ENCODE measurements at places on chromosomes 16 and 17. TPM values are rescaled to one million over a fixed set of nuclear protein-coding genes. Genes with fewer than 3 reads are reported as not detected.
A peak's percentile ranks its signal among the peaks of the same experiment; 100 is the strongest.

Gene SGF29
- total RNA-seq = 52.9 TPM

Gene CLEC18B
- total RNA-seq = 1.6 TPM

Gene C17orf67
- 10.0 TPM for total RNA-seq

Gene EPN3
- not detected for total RNA-seq

Gene ELMO3
- 9.6 TPM for total RNA-seq

Gene FN3K
- 1.8 TPM for total RNA-seq

Gene FASN
- 35.6 TPM for total RNA-seq

Gene PRAC1
- total RNA-seq = not detected

DNA sequence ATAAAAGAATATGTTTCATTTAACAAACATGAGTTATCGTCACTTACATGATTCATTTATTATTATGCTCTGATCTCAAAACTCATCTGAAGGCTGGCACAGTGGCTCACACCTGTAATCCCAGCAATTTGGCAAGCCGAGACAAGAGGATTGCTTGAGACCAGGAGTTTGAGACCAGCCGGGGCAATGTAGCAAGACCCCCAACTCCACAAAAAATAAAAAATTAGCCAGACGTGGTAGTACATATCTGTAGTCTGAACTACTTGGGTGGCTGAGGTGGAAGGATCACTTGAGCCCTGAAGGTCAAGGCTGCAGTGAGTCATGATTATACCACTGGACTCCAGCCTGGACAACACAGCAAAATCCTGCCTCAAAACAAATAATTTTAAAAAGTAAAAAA lies 16.0 kb downstream of the APPBP2 start:
- no peak overlapping the region for H3K4me3 ChIP-seq
- no peaks in the 10 kb centered on the region for H3K27me3 ChIP-seq
- peaks cover 6% of the 10 kb centered on the region for H3K36me3 ChIP-seq
- DNase-seq = no peak
- no peak overlapping the region for H3K27ac ChIP-seq

DNA sequence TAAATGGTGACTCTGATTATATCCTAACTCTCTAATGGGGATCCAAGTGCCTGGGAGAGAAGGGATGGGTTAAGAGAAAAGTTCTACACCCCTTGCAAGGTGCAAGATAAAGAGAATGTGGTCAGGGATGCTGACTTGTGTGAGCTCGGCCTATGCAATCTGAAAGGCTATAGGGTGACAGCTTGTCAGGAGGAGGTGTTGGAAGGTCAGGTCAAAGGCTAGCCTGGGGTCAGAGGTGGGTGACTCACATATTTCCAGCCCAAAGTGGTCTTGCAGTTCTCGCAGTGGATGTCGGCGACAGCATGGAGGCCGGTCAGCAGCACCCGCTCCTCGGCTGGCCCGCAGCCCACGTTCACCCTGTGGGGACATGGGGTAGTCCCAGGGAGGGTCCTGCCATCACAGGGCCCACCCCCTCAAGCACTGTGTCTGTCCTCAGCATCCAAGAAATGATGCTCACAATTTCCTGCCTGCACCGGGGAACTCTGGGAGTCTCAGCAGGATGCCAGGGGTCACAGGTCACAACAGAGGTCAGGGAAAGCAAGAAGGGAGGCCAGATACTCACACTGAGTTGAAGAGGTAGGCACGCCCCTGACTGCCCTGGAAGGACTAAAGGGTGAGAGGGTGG lies 1.4 kb downstream of the YPEL3 start:
- peak overlapping the region; percentile 92 for H3K27ac ChIP-seq
- H3K4me1 ChIP-seq = peaks cover 63% of the 10 kb centered on the region
- no peak for DNase-seq
- peaks cover 20% of the 10 kb centered on the region for H3K36me3 ChIP-seq
- peak overlapping the region; percentile 79 for H3K4me3 ChIP-seq
- no peaks in the 10 kb centered on the region for H3K27me3 ChIP-seq

- no peaks in the 10 kb centered on the region for H3K36me3 ChIP-seq
- H3K27me3 ChIP-seq = no peaks in the 10 kb centered on the region
- no peak overlapping the region for H3K27ac ChIP-seq
- H3K4me1 ChIP-seq = no peaks in the 10 kb centered on the region
- H3K4me3 ChIP-seq = no peak overlapping the region
- DNase-seq = no peak
Observed at GRCh38 chr16:66079671-66080334, 286.7 kb upstream of the CDH5 start.

- H3K4me3 ChIP-seq = no peak overlapping the region
- H3K4me1 ChIP-seq = no peaks in the 10 kb centered on the region
- DNase-seq = no peak
Observed at GRCh38 chr16:47057630-47057993, 84.1 kb upstream of the DNAJA2 start.

DNA sequence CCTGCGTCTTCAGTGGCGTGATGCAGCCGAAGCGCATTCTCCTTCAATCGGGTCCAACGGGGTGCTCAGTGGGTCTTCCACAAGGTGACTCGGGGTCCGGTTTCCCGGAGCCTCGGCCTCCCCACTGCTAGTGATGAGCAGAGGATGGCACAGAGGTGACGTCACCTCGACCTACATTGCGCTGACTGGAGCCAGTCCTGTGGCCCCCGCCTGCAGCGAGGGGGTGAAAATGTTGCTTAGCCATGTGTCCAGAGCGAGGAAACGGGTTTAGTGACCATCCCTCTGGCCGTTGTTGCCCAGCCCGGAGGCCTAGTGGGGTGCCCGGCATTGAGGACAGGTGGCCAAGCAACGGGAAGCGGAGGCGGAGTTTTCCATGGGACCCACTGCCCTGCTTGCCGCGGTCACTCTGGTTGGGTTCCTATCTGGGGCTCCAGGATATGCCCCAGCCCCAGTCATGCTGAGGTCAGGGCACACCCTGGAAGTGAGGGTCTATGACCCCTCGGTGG lies 190.6 kb upstream of the CIBAR2 start:
- peaks cover 51% of the 10 kb centered on the region for H3K4me1 ChIP-seq
- H3K27me3 ChIP-seq = peaks cover 5% of the 10 kb centered on the region
- no peak for DNase-seq

DNA sequence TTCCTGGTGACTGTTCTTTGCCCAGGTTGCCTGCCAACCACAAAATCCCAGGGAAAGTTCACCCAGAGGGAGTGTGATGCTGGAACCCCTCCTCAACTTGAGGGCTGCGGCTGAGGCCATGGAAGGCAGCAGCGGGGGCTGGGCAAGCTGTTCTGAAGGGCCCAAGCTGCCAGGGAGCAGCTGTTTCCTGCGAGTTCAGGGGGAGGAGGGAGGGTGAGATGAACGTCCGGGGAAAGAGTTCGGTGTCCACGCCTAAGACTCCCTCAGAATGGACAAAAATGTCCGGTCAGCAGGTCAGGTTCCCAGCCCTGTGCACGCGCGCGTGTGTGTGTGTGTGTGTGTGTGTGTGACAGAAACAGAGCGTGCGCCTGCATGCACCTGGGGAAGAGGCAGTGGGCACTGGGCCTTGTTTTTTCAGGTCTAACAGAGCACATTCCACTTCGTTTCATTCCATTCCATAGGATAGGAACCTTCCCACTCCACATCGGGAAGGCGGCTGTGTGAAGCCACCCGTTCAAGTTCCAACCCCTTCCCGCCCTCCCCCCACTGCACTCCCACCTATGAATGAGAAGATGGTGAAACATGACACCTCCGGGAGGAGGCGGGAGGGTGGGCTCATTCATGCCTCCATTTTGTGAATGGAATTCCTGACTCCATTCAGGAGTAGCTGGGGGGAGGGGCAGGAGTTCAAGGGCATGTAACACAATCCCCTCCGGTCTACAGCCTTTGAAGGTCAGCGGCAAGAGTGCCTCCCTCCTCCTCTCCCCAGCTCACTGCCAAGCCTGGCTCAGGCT lies 15.7 kb downstream of the ETV4 start:
- peaks cover 3% of the 10 kb centered on the region for H3K4me1 ChIP-seq
- H3K36me3 ChIP-seq = peaks cover 24% of the 10 kb centered on the region
- no peak overlapping the region for H3K27ac ChIP-seq
- DNase-seq = no peak

GRCh38 chr17:7435676-7436555 lies 681 bp downstream of the TMEM102 start:
- peak overlapping the region; percentile 93 for H3K4me3 ChIP-seq
- no peaks in the 10 kb centered on the region for H3K27me3 ChIP-seq
- no peak for DNase-seq
- H3K4me1 ChIP-seq = peaks cover 47% of the 10 kb centered on the region
- H3K27ac ChIP-seq = peak overlapping the region; percentile 80
- H3K36me3 ChIP-seq = no peaks in the 10 kb centered on the region

- H3K27me3 ChIP-seq = no peaks in the 10 kb centered on the region
- peak overlapping the region; percentile 68 for H3K4me3 ChIP-seq
- H3K36me3 ChIP-seq = no peaks in the 10 kb centered on the region
Observed at GRCh38 chr17:73309727-73310596, 1.8 kb downstream of the CDC42EP4 start.

DNA sequence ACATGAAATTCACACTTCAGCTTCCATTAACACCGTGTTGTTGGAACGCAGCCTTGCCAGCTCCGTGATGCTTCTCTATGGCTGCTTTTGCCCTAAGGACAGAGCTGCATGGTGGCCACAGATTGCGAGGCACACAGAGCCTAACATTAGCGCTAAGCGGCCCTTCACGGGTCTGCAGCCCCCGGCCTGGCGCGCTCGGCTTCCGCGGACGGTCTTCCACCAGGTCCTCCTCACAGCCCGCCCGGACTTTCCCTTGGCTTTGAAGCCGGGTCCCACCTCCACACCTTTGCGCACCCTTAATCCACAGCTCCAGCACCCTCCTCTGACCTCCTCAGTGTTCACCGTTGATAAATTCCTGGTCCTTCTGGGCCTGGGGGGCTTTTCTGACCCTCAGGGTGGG lies 19.6 kb downstream of the SCGB1C2 start:
- H3K36me3 ChIP-seq = no peaks in the 10 kb centered on the region
- no peaks in the 10 kb centered on the region for H3K27me3 ChIP-seq
- no peak overlapping the region for H3K27ac ChIP-seq
- DNase-seq = no peak
- no peak overlapping the region for H3K4me3 ChIP-seq
- H3K4me1 ChIP-seq = no peaks in the 10 kb centered on the region

DNA sequence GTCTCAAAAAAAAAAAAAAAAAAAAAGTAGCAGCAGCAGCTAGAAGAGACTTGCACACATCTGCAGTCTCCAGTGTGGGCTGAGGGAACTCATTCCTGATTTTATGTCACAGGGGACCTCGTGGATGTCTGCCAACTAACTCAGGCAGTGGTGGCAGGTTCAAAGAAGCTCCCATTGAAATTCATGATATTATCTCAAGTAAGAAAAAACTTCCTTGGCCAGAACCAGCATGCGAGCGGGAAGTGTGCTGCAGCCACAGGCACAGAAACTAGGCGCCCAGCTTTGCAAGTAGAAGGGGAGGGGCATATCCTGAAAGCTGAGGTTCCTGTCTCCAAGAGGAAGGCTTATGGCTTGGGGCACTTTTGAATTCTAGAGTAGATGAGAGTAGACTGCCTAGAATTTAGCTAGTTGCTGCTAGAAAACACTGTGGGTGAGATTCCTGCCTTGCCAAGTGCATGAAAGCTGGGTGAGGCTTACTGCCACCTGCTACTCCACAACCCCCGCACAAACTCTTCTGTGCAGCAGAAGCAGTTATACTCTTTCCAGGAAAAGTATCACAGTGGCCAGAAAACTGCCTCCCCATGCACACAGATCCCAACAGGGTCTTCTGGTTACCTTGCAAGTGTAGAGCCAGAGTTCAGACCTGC lies 603.8 kb upstream of the CA10 start:
- H3K4me3 ChIP-seq = no peak overlapping the region
- H3K27ac ChIP-seq = no peak overlapping the region
- no peaks in the 10 kb centered on the region for H3K36me3 ChIP-seq
- H3K27me3 ChIP-seq = no peaks in the 10 kb centered on the region
- no peak for DNase-seq

DNA sequence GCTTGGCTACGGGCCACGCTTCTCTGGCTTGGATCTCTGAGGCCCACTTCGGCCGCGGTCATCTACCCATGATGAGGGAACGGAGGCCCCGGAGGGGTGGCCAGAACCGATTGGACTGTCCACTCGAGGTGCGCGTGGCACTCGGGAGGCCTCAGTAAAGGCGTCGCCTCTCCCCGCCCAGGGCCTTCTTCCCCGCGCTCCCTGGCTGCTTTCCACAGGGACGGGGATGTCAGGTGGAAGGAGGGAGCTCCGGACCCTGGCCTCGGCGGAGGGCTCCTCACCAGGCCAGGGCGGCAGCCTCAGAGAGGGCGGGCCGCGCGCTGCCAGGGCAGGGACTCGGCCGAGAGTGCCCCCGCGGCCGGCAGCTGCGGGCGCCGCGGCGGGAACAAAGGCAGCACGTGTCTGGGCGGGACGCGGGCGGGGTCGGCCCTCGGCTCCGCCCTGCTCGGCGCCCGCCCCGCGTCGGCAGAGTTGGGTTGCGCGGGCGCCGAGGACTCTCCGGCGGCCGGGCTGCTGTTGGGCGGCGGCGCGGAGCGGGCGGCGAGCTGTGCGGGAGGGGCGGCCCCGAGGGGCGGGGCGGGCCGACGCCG lies 587 bp upstream of the CDK5R1 start:
- peak overlapping the region; percentile 19 for H3K4me3 ChIP-seq
- no peaks in the 10 kb centered on the region for H3K27me3 ChIP-seq
- peaks cover 47% of the 10 kb centered on the region for H3K4me1 ChIP-seq
- peak; percentile 87 for DNase-seq

DNA sequence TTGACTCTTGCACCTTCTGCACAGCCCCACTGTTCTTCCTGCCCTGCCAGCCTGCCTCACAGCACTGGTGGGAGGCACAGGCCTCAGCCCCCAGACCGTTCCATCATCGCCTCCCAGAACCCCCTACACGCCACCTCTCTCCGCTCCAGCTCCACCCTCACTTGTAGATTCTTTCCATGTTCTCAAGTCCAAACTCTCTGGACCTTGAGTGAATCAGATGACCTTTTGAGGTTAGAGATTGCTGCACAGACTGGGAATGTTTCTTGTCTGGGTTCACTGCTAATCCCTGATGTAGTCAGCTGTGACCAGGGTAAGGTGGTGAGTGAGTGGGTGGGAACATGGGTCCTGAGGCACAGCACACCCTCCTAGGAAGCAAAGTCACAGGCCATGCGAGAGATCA lies 272.4 kb downstream of the IRF8 start:
- no peak for DNase-seq
- no peaks in the 10 kb centered on the region for H3K36me3 ChIP-seq
- H3K4me3 ChIP-seq = no peak overlapping the region
- H3K27ac ChIP-seq = no peak overlapping the region
- no peaks in the 10 kb centered on the region for H3K4me1 ChIP-seq

DNA sequence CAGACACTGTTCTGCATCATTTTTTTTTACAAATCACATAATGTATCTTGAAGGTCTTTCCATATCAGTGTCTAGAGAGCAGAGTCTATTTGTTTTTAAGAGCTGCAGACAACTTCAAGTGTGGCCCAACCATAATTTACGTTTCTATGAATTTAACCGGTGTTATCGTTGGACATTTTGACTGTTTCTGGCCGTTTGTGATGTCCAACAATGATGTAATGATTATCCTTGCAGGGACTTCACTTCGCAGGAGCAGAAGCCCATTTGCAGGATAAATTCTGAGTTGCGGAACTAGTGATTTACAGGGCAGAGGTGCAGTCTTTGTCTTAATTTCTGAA lies 26.9 kb upstream of the HLF start:
- peaks cover 24% of the 10 kb centered on the region for H3K4me1 ChIP-seq
- no peak for DNase-seq
- H3K27me3 ChIP-seq = no peaks in the 10 kb centered on the region
- no peak overlapping the region for H3K27ac ChIP-seq
- no peaks in the 10 kb centered on the region for H3K36me3 ChIP-seq

DNA sequence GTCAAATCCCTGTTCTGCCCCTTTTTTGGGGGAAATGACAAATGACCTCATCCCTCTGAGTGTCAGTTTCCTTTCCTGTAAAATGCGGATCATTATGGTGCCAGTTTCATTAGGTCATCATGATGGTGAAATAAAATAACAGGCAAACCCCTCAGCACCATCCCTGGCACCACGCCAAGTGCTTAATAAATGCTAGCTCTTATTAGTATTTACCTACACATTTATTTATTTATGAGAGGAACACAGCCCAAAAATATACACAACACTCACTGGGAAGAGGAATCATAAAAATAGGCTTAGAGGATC lies 28.6 kb upstream of the GPRC5B start:
- DNase-seq = no peak
- H3K36me3 ChIP-seq = no peaks in the 10 kb centered on the region
- H3K4me1 ChIP-seq = no peaks in the 10 kb centered on the region

Data from B cell (primary cell).